Stimulated activated naive CD8-positive, alpha-beta T cell treated with anti-CD3 and anti-CD28 coated beads, Interleukin-15, Interleukin-2, amounts not matched to agents 100 U/mL and 50 U/mL, for 24 hours (primary cell): ENCODE measurements at places on chromosomes 2 and 18.
A peak's percentile ranks its signal among the peaks of the same experiment; 100 is the strongest.

DNA sequence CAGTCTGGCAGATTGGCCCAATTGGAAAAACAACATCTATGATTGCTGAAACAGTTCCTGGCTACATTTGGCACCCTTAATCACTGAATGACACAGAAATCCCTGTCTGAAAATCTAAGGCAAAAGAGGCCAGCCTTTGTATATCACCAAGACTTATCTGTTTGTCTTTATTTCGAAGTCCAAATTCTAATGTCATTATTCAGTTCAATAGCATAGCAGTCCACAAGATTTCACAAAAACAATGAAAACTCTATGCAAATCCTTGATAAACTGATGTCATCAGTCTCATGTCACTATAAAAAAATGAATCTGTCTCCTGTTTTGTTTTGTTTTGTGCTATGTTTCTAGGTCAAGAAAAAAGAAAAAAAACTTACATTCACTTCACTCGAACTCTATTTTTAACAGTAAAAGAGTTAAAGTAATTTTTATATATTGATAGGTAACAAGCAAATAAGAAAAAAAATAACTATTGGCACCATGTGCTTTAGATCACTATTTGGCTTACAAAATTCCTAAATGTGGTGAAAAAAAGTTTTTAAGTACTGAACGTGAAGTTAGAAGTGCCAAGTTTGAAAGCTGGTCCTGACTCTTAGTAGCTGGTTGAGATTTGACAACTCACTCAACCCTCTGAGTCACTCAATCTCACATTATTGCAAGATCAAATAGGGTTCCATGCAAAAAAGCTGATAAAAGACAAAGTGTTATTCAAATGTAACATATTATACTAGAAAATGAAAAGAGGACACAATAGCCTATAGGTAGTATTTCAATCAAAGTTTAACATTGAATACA, 359.3 kb downstream of the IRS1 start:
- DNase-seq: no peak

DNA sequence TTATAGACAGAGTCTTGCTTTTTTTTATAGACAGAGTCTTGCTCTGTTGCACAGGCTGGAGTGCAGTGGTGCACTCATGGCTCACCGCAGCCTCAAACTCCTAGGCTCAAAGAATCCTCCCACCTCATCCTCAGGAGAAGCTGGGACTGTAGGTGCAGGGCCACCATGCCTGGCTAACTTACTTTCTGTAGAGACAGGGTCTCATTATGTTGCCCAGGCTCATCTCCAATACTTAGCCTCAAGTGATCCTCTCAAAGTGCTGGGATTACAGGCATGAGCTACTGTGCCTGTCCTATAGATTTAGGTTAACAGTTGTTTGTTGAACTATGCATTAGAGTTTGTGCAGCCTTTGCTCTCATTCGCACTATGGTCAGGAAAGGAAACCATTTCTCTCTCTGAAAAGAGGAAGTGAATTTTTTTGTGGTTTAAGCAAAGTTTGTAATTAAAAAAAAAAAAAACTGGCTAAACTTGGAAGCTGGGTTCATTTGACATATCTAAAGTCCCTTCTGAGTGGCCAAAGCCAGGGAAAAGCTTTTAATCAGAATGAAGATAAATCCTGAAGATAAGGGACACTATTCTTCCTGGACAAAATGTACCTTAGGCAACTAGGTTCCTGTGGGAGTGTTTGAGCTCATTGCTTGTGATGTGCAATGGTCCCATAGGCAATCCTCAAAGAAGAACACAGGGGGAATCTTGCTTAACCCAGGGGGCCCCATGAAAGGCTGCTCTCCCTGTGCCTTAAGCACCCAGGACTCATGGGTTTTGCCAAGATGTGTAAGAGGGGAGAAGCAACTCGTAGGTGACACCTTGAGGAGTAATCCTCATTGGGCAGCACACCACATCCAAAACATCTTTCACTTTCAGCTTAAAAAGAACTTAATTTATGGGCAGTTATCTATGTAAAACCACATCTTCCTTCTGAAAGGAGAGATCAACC, 201.7 kb downstream of the MREG start:
- DNase-seq: no peak

GRCh38 chr2:136081582-136082210, 36.3 kb downstream of the CXCR4 start:
- no peak for DNase-seq

DNA sequence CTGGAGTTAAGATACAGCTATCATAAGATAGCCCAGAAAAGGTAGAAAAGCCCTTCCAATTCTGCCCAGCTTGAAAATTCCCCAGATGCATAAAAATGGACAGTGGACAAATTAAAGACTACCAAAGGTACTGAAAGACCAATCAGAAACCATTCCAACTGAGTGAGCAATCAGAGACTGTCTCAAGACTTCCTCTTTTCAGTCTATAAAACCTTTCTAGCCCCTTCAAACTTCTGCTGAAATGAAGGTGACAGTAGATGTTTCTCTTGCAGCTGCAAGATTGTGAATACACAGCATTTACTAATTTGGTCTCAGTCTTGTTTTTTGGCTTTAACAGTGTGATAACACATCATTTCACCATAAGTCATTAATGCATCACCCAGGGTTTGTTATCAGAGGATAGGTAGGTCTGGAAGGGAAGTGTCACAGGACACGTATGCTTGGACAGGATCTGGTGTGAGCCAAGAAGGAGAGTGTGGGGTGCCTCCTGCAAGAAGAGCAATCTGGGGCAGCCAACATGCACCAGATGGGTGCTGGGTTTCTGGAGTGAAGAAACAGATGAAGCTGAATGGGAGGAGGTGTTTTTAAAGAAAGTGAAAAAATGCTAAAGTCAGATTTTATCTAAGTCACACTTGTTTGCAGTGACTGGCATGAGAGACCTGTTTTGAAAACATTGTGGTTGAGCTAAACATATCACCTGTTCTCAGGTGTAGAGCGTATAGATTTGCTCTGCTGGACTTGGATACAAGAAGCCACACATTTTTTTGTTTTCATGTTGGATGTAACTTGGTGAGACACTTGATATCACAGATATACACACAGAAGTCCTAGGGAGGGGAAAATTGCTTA, 75.3 kb upstream of the DDX18 start:
- DNase-seq: no peak

DNA sequence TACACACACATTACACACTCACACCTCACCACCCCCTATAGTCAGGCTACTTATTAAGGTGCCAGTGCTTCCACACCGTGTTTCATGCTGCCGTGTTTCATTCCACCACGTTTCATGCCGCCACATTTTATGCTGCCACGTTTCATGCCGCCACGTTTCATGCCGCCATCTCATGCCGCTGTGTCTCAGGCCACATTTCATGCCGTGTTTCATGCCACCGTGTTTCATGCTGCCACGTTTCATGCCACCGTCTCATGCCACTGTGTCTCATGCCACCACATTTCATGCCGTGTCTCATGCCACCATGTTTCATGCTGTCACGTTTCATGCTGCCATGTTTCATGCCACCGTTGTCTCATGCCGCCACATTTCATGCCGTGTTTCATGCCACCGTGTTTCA, 65.1 kb downstream of the MBOAT2 start:
- DNase-seq: no peak

DNA sequence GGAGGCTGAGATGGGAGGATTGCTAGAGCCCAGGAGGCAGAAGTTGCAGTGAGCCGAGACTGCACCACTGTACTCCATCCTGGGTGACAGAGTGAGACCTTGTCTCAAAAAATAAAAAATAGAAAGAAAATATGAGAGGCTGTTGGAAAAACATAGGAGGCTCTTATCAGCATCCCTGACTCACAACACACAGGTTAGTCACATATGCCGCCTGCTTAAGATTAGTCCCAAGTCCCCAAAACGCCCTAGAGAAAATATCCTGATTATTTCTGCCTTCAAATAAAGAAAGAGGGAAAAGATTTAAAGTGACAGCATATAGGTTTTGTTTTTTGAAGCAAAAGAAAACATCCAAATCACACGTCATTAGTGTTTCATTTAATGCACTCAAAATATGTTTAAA, 29.8 kb upstream of the GALM start:
- no peak for DNase-seq

DNA sequence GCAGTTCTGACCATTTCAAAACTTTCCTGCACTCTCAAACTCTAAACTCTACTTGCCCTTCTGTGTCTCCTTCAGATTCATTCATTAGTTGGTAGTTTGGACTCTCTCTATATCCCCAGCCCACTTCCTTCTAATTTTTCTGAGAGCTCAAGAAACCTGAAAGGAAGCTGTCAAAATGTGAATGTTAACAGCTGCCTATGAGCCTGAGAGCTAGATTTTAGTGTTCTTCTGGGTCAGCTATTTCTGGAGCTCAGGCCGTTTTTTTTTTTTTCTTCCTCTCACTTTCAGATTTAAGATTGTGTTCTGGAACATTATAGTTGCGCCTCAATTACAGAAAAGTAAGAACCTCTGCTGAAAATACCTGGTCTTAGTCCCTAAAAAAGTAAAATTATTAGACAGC, 73.1 kb downstream of the RTN4 start:
- DNase-seq: no peak

DNA sequence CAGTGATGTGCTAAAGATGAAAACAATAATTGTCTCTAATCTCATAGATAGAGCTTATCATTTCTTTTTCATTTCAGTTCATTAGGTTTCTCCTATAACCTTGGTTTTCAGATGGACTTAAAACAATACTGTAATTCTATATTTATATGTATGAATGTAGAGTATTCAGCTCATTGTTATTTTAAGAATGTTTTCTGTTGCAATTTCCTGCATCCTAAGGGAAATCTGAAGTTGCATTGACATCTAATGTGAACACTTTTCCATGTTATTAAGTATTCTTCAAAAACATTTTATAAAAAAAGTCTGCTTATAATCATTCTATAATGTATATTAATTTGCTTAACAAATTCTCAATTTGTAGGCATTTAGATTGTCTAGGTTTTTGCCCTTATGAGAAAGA, 288.9 kb downstream of the XIRP2 start:
- DNase-seq: no peak

DNA sequence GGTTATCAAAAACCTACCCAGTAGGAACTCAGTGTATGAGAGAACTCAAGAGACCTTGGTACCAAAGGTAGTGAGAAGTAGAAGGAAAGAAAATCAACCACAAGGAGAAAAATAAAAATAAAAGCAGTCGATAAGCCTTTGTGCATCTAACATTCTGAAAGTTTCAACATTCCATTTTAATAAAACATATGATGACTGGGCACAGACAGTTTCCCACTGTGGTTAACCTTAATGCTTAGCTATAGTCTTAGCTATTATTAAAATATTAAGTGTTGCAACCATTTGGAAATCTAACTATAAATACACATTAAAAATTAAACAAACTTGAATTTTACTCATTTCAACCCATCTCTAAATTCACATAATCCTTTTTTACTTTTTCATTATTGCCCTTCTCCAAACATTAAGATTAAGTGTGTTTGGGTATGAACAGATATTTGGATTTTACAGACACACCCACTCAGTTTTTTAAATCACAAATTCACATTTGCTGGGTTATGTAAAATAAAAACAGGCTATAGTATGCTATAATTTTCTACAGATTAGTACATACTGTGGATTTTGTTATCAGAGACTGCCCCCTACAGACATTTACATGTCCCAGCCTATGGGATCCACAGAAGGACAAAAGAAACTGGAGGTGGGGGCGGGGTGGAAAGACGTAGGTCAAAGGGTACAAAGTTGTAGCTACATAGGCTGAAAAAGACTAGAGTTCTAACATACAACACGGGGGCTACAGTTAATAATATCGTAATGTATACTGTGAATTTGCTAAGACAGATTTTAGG, 32.8 kb downstream of the SRBD1 start:
- no peak for DNase-seq

- DNase-seq: peak; percentile 3
These were observed at the start of gene LRATD1 for GRCh38 chr2:14632133-14632936. Gene LRATD1, plus strand, starts transcription at chr2:14632717. Its CDS starts 1,263 bp downstream, at chr2:14633980.
